ENCODE measurements at places on chromosomes 11 and 22. TPM values are rescaled to one million over a fixed set of nuclear protein-coding genes. Genes with fewer than 3 reads are reported as not detected.

The WNT7B gene
- total RNA-seq, result 0.64 TPM

The CBY1 gene
- 20.7 TPM for total RNA-seq

The PLEKHA7 gene
- total RNA-seq, result 0.64 TPM

The VSTM5 gene
- 0.97 TPM for total RNA-seq

The LYVE1 gene
- under 0.01 TPM for total RNA-seq

The ZNF70 gene
- total RNA-seq, result 7.8 TPM

The CYP2D6 gene
- under 0.01 TPM for total RNA-seq

The TMEM151A gene
- under 0.01 TPM for total RNA-seq

The PHETA2 gene
- total RNA-seq, result 21.2 TPM

The OR10D3 gene
- total RNA-seq, result not detected

The RFPL1 gene
- not detected for total RNA-seq

The BACE1-AS gene
- total RNA-seq, result 2.6 TPM
